Ureter (tissue), 1 donor: ENCODE measurements at places on chromosomes 2 and 18.

GRCh38 chr2:5121642-5122041 is 570.5 kb upstream of the SOX11 start:
- no peak for DNase-seq

- DNase-seq = no peak
These were observed 111.8 kb upstream of the CYP20A1 start for GRCh38 chr2:203126996-203127395.

GRCh38 chr2:192487636-192488035 is 292.9 kb upstream of the TMEFF2 start:
- no peak for DNase-seq

- DNase-seq = no peak
These were observed 565.3 kb upstream of the CRIM1 start for GRCh38 chr2:35790292-35790691.

- DNase-seq = no peak
These were observed 78.5 kb downstream of the PRKCE start for GRCh38 chr2:45729753-45730512.

GRCh38 chr2:84832772-84833461 is 48.0 kb downstream of the TRABD2A start:
- DNase-seq = no peak

GRCh38 chr2:121203591-121204249 is 81.3 kb downstream of the TFCP2L1 start:
- no peak for DNase-seq

GRCh38 chr2:218516614-218517013 is 51.5 kb downstream of the USP37 start:
- no peak for DNase-seq

DNA sequence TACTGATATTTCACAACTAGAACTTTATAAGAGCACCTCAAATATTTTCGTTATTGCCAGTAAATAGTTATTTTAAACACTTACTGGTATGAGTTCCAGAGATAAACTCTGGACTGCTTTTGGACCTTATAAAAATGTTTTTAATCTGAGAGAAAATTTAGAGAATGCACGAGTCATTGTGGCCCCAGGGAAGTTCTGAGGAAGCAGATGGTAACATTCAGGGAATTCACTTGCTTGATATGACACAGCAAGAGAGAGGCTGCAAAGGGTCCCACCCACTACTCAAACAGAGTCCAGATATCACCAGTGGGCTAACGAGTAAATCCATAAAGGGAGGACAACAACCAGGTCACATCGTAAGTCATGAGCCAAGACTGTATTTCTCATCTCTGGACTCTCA is 526.8 kb downstream of the TDRD15 start:
- DNase-seq = no peak

GRCh38 chr2:165567273-165567672 is 97.8 kb downstream of the CSRNP3 start:
- no peak for DNase-seq

DNA sequence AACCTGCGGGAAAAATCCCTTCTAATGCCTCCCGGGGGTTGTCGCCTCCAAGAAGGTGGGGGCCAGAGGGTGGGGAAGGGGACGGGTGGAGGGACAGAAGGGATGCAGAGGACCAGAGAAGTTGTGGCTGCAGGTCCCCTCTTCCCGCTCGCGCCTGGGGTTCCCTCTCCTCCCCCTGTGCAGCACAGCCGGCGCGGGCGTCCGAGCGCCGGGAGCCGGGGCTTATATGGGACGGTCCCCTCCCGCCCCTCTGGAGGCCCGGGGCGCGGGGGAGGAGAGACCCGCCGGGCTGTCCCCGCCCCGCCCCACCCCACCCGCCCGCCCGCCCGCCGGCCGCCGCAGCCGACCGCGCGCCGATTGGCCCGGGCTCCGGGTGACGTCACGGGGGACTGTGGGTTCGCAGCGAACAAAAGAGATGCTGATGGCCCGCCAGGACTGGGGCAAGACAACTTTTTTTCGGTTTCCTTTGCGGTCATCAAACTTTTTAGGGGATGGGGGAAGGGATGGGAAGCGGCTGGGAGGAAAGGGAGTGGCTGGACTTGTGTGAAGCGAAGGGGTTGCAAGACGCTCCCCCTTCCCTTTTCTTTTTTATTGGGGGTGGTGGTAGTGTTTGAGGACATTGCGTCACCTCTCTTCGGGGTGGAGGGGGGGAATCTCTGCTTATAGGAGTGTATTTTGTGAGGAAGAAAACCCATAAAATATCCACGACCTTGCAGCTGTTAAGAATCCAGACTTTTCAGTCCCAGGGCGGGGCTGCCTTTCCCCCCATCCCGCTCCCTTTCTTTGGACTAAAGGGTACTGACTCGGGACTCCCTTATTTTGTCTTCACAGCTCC is at the start of gene FN1:
Gene FN1 (minus strand): TSS at position 199 of the 835 bp plus-strand sequence. CDS start 266 bp downstream, outside the sequence.
- peak; percentile 89 for DNase-seq

GRCh38 chr2:1715184-1716013 is 28.9 kb downstream of the PXDN start:
- DNase-seq = peak; percentile 39

GRCh38 chr2:33272001-33272400 is 204.4 kb upstream of the RASGRP3 start:
- DNase-seq = no peak

DNA sequence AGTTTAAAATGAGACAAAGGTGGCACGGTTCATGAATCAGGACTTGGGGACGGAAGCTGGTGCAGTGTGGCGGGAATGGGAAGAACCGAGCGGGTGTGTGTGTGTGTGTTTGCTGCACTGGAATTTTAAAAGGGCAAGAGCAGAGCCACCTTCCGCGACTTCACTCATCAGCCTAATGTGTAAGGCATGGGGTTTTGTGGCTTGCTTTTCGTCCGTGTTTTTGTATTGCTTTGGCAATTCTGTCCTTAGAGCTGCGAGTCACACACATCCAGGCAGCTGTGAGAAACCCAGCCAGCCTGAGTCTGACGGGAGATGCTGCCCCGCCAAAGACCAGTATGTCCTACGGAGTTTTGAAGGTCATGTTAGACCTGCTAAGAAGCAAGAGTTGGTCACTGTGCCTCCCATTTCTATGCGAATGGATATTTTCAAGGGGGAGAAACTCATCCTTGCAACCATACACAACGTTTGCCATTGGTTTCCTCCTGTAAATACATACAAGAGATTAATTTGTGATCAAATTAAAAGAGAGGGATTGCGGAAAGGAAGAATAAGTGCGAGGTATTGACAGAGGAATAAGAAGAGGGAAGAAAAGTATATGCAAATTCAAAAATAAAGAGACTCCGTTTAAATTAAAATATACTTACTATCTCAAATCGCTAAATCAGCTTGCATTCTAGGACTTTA is 665 bp upstream of the CACNB4 start:
- no peak for DNase-seq

- DNase-seq = no peak
These were observed 323.0 kb downstream of the MTX2 start for GRCh38 chr2:176592216-176592615.

GRCh38 chr2:16281451-16282335 is 341.3 kb downstream of the MYCN start:
- no peak for DNase-seq

DNA sequence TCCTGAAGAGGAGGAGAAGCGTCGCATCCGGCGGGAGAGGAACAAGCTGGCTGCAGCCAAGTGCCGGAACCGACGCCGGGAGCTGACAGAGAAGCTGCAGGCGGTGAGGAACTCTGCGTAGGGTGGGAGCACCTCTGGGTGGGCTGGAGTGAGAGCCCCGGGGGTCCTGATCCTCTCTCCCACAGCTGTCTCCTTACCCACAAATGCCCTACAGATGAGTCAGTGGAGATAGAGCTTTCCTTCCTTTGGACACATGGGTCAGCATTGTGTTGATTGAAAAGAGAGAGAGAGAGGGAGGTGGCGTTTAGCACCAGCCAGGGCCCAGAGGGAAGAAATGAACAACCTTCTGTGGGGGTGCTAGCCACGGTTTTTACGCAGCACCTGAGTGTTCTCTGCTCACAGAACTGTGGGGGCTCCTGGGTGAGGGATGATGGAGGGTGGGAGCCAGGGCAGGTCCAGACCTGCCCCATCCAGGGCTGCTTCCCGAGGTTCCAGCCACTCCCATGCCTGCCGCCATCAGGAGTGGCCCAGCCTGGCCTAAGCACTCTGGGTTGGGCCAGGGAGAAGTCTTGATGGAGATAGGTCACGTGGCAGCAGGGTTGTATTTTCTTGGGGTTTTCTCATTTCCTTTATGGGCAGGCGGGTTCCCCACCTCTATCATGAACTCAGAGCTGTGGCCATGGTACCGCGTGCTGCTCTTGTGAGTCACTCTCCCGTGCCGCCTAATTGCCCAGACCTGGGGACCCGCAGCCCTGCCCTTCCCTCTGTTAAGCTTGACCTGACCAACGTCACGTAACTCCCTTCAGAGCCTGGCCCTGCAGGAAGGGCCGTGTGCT is 16.3 kb downstream of the FOSL2 start:
- DNase-seq = peak; percentile 74

DNA sequence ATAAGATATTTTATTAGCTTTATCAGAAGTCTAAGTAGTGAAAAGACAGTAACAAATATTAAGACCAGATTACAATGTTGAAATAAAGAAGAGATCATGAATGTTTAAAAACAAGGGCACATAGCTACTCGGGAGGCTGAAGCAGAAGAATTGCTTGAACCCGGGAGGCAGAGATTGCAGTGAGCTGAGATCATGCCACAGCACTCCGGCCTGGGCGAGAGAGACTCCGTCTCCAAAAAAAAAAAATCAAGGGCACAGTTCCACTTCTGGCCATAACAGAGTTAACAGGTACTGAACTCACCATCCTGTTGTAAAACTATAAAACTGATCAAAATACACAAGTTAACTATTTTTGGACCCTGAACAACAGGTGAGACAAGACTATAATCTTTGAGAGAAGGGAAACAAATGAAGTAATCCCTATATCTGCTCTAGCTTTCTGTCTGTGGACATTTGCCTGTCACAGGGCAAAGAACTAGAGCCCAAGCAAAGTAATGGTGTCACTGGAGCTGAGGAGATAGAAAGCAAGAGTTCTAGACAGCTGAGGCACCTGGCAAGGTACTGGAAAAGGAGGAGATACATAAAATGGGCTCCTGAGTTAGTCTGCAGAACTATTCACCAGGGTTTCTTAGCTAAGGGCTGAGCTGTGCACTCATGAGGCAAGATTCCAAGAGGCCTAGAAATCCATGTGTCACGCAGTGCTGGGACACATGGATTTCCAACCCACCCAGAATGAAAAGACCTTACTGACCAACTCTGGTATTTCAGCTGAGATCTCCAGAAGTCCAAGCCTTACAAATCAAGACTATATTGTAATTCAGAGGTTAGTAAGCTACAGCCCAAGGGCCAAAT is 15.2 kb downstream of the MMADHC start:
- DNase-seq = no peak

DNA sequence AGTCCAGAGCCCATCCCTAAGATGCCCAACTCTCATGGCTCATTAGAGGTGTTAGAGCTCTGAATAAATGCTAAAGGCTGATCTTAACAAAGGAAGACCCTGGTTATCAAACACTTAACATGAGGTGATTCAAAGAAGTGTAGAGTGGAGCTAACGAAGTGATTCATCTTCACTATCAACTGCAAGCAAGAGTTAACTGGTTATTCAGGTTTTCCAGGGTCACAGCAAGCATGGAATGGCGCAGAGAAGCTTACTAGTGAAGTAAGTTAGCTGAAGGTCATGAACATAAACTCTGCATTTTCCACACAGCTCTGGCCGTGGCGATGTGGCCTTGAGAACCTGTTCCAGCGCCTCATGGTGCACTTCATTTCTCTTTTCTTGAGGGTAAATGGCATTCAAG is 17.0 kb downstream of the RND3 start:
- no peak for DNase-seq

DNA sequence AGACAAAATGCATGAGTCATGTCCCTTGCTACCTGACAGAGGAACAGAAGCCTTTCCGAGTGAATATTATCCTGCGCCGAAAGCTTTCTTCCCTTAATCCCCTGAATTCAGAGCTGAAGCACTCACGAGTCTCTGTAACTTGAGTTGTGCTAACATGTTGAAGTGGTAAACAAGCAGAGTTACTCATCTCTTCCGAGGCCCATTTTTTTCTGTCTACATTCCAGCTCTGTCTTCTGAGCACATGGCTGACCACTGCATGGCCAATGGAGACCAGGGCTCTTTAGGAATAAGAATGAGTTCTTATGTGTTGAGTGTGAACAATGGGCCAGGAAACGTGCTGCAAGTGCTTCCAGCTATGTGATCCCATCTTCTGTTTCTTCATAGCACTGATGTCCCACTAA is 73.1 kb upstream of the PID1 start:
- DNase-seq = no peak

DNA sequence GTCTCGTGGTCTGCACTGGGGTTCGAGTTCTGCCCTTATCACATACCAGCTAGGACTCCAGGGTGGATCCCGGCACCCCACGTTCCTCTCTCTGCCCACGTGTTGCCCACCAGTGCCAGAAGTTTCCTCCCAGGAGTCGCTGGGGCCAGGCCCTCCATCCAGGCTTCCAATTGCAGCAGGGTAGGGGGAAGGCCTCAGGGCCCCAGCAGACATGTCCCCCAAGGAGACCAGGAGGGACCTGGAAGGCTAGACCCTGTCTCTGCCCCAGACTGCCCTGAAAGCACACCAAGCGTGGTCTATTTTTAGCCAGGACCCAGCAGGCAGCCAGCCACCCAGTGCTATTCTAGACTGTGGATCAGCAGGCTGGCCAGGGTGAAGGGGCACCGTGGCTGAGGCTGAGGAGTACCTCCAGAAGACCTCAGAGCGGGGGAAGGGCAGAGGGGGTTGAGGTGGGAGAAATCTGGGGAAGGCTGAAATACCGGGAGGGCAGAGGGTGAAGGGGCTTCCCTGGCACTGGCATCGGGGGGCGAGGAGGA is 18.8 kb upstream of the TNS1 start:
- no peak for DNase-seq

GRCh38 chr2:98518101-98518500 is 73.4 kb downstream of the INPP4A start:
- DNase-seq = no peak

GRCh38 chr2:170578606-170579005 is 136.5 kb upstream of the SP5 start:
- DNase-seq = no peak

DNA sequence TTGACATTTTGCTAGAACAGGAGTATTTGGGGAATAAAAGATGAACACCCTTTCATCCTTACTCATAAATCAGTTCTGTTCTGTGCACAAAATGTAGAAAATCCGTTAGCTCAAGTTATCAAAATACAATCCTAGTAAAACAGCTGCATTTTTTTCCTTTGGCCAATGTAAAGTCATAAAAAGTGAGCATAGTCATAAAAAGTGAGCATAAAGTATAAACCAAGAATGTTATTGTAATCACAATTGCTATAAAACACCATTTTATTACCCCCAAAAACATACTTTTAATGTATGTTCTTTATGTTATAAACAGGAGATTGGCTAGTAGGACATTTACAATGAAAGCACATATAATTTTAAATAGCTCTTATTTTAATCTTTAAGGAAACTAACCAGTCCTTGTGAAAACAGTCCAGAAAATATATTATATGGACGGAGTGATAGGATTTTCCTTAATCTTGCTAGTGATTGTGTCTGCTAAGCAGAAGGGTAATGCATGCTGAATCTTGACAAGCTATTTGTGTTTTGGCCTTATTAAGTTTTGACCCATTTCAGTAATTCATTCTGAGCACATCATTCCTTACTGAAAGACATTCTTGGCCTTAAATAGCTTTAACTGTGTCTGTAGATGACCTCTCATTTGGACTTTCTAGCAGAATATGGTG is 891.8 kb downstream of the DSC3 start:
- DNase-seq = no peak

GRCh38 chr2:235757212-235757611 is 263.4 kb downstream of the AGAP1 start:
- no peak for DNase-seq
